ENCODE measurements at places on chromosomes 12 and 14. TPM values are rescaled to one million over a fixed set of nuclear protein-coding genes. Genes with fewer than 3 reads are reported as not detected.

TOMM20L gene
- not detected for total RNA-seq

ESYT1 gene
- total RNA-seq: 84.1 TPM

ERBB3 gene
- total RNA-seq: 196 TPM

KLHL33 gene
- 0.12 TPM for total RNA-seq

CCDC175 gene
- not detected for total RNA-seq

LMNTD1 gene
- not detected for total RNA-seq

NEDD1 gene
- total RNA-seq: 10.9 TPM

KLRF1 gene
- 0.27 TPM for total RNA-seq

C1QL4 gene
- total RNA-seq: 2.5 TPM

ISM2 gene
- not detected for total RNA-seq

SLC6A12 gene
- total RNA-seq: 0.71 TPM

CEBPE gene
- not detected for total RNA-seq

OR10G2 gene
- total RNA-seq: not detected

SLC25A47 gene
- not detected for total RNA-seq

PAPLN gene
- total RNA-seq: 36.4 TPM

MYH6 gene
- 0.20 TPM for total RNA-seq

LRRC10 gene
- not detected for total RNA-seq

WIF1 gene
- total RNA-seq: 2.6 TPM

IKZF4 gene
- 2.4 TPM for total RNA-seq

MDM1 gene
- 7.2 TPM for total RNA-seq

AQP6 gene
- total RNA-seq: not detected

KRT78 gene
- total RNA-seq: 172 TPM

Measured in lower leg skin (tissue), 4 donors.